ENCODE measurements at places on chromosomes 7 and 10.

- DNase-seq = no peak
Observed at GRCh38 chr10:84811113-84811512, 482.7 kb downstream of the CCSER2 start.

GRCh38 chr7:79998363-79998762 lies 136.3 kb upstream of the GNAI1 start:
- DNase-seq = no peak

GRCh38 chr10:97428572-97428981 lies 2.6 kb downstream of the PGAM1 start:
- no peak for DNase-seq

- no peak for DNase-seq
Observed at GRCh38 chr10:56496186-56496486, 135.1 kb upstream of the ZWINT start.

DNA sequence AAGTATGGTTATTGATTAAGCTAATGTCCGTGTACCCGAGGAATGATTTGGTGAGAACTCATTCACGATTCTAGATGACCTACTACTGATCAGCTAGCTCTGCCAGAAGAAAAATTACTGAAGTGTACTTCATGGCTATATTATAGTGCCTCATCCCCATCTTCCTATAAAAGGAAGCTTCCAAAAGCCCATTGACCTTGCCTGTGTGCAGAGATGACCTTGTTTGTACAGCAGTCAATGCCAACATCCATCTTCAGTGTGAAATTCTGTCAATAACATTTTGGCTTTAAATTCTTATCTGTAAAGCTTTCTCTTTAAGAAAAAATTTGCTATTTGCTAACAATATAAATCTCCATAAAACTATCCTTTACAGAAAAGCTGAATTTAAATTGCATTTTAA lies 315.7 kb downstream of the THSD7A start:
- DNase-seq = no peak

Measured in NCI-H1417 (cell line).